ENCODE measurements at places on chromosomes 6 and 20. TPM values are rescaled to one million over a fixed set of nuclear protein-coding genes. Genes with fewer than 3 reads are reported as not detected.
A peak's percentile ranks its signal among the peaks of the same experiment; 100 is the strongest.

The SYCP2L gene
- total RNA-seq = 2.6 TPM

DNA sequence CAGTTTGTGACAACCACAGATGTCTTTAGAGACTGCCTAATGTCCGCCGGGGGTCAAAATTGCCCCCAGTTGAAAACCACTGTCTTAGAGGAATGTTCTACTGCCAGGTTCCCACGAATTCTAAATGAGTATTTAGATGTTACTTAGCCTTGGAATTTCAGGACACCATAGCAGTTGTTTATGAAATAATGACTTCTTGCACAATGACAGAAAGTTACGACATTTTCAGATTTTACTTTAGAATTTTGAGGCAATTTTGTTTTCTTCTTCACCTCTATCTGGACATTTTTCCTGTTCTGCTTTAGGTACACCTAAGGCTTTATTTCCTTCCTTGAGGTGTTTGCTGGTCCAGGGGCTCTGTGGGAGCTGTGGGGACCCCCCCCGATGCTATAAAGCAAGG is 83.4 kb downstream of the CCDC170 start:
- no peak for DNase-seq

The GGT7 gene
- 4.5 TPM for total RNA-seq

DNA sequence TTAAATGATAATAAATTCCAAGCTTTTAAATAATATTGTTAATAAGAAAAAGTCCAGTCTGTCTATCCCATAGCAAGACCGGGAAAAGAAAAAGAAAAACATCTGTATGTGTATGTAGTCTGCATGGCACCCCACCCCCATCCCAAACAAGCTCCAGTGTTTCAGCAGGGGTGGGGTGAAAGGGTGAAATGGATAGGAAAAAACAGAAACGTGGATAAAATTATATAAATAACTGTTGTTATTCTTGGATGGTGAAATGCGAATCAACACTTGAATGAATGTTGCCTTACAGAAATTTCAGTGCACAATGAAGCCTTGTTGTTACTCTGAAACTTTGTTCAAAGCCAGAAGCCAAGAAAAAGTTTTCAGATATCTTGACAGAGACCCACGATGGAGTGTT is 31.4 kb downstream of the HAO1 start:
- DNase-seq = peak; percentile 4

- peak; percentile 92 for DNase-seq
Observed at GRCh38 chr6:129672881-129673631, 36.9 kb downstream of the ARHGAP18 start.

GRCh38 chr6:151137542-151137941 is 102.2 kb upstream of the AKAP12 start:
- no peak for DNase-seq

All from muscle of leg (tissue), 16 donors.